ENCODE measurements at places on chromosomes 12 and 14. TPM values are rescaled to one million over a fixed set of nuclear protein-coding genes. Genes with fewer than 3 reads are reported as not detected.

Gene KRT71
- polyA plus RNA-seq = not detected

Gene GYS2
- not detected for polyA plus RNA-seq

Gene MYBPC1
- 1.0 TPM for polyA plus RNA-seq

Gene PLEKHG7
- 1.1 TPM for polyA plus RNA-seq

Gene CLEC4D
- polyA plus RNA-seq = 0.09 TPM

Gene CATSPERB
- polyA plus RNA-seq = 0.63 TPM

Gene BDKRB2
- polyA plus RNA-seq = 3.5 TPM

Gene FAM222A
- 9.3 TPM for polyA plus RNA-seq

Gene DEPDC4
- polyA plus RNA-seq = 5.4 TPM

Gene SLCO1A2
- polyA plus RNA-seq = 0.17 TPM

Data from renal cortex interstitium (tissue), 15 donors.